ENCODE measurements at places on chromosomes 5 and 9.

GRCh38 chr9:14627513-14627912 is 65.7 kb downstream of the ZDHHC21 start:
- no peak for DNase-seq

- no peak for DNase-seq
Measured at GRCh38 chr9:72557549-72557948, 36.1 kb downstream of the TMC1 start.

- DNase-seq = no peak
Measured at GRCh38 chr5:142324136-142324870, 518 bp downstream of the SPRY4 start.

DNA sequence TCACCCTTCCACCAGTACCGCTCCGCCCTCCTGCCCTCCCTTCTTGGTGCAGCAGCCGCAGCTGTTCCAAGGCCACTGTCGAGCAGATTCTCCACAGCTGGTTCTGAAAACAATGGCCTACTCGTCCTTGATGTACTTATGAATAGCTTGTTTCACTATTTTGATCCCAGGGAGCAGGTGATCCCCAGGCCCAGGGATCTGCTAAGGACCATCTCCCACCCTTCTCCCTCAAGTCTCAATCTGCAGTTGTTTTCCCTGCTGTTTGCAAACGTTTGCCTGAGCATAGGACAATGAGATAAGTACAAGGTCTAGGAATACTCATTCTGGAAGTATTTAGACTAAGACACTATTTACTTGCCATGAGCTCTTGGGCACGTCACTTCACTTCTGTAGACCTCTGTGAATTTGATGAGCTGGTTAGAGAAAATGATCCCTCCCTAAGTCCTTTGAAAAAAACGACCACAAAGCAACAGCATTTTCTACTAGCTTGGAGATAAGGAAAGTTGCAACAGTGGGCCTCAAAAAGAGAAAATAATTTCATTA is 1.8 kb downstream of the LURAP1L start:
- DNase-seq = no peak

DNA sequence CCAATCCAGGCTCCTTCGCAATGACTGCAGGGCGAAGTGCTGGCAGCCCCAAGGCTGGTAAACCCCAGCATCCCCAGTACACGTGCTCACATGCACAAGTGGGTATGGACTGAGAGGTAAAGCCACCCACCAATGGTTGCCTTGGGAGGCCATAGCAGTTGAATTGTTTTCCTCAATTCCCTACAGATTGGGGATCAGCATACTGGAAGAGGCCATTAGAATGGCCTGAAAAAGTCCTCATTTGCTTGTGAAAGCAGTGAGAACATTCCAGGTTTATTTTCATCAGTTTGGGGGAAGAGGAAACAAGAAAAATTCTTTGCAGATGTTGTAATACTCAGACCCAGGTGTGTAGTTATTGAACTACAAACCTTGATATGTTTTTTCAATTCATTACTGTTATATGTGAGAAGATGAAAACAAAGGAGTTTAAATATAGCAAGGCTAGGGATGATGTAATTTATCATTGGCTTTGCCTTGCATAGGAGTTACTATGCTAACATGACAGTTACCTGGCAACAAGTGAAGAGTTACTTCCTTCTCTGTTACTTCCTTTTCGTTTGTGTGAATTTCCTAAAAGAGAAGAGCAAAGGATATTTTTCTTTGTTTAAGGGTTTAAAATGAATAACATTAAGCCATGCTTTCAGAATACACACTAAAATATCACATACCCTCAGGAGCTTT is 36.4 kb downstream of the MTMR12 start:
- no peak for DNase-seq

DNA sequence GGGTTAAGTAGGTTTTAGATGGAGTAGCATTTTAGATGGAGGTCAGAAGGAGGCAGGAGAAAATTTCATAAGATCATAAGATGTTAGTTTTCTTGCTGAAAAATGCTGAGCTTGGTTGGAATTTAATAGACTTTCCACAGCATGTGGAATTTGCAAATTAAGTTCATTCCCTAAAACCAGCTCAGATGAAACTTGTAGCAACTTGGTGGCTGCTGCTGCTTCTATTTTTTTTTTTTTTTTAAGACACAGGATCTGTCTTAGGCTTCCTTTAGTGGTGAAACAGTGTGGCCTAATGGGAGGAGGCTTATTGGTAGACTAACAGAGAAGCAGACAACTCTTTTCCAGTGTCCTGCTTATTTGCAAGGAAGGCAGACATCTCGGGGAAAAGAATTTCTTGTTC is 154.5 kb downstream of the AOPEP start:
- no peak for DNase-seq

GRCh38 chr9:115507148-115507547 is 389.2 kb upstream of the TNC start:
- no peak for DNase-seq

GRCh38 chr5:101517795-101518194 is 614.7 kb upstream of the ST8SIA4 start:
- DNase-seq = no peak

All from COR-L47 (cell line).